HFF-Myc (cell line): ENCODE measurements at places on chromosomes 11 and 22.

GRCh38 chr11:44555031-44555800 is 10.2 kb upstream of the CD82 start:
- no peak for DNase-seq

GRCh38 chr22:31133911-31134310 is 6.4 kb downstream of the PLA2G3 start:
- no peak for DNase-seq

- no peak for DNase-seq
Measured at GRCh38 chr22:38203090-38203810, 1.5 kb downstream of the MAFF start.

DNA sequence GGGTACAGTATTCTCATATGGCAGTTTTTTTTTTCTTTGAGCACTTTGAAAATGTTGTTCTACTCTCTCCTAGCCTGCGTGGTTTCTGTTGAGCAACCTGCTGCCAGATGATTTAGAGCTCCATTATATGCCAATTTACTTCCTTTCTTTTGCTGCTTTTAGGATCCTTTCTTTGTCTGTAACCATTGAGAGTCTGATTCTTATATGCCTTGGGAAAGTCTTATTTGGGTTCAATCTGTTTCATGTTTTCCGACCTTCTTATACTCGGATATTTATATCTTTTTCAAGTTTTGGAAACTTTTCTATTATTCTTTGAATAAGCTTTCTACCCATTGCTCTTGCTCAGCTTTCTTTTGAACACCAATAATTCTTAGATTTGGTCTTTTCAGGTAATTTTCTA is 138.1 kb upstream of the RAG2 start:
- no peak for DNase-seq

GRCh38 chr11:1017269-1018005 is 19.1 kb downstream of the MUC6 start:
- no peak for DNase-seq

DNA sequence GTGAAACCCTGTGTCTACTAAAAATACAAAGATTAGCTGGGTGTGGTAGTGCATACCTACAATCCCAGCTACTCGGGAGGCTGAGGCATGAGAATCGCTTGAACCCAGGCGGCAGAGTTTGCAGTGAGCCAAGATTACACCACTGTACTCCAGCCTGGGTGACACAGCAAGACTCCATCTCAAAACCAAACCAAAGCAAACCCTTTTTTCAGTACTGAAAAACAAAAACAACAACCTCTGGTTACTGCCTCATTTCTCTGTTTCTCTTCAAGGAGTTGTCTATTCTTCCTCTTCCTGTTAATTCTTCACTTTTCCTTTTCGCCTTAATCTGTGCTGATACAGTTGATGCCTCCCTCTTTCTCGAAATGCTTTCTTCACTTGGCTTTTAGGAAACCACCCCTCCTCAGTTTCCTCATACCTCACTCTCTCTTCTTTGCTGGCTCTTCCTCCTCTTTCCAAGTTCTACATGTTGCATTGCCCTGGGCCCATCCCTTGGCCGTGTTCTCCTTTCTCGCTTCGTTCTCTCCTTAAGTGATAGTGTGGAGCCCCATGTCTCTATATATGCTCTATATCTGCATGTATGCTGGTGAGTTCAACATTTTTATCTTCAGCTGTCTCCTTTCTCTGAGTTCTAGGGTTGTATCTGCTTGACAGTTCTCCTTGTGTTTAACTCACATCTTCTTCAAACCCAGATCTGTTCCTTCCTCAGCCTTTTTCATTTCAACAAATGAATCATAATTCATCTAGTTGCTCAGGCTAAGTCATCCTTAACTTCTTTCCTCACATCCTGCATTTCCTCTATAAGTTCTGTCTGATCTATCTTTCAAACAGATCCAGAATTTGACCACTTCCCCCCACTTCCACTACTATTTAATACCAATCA is 37.1 kb downstream of the NUCB2 start:
- no peak for DNase-seq

DNA sequence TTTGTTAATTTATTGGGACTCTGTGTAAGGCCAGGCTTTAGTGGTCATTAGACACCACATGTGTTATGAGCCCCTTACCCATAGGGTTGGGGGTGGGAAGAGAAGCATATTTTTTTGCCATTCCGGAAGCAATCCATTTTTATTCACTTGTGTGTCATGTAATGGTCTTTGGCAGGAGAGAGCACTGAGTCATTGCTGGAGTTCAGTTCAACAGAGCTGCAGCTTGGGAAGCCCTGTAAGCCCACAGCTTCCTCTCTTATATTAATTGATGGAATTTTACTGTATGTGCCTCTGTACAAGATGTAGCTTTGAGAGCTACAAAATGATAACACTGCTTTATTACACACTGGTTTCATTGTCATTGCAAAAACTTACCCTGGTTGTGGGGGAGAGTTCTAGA is 177.3 kb upstream of the SORL1-AS1 start:
- DNase-seq = peak; percentile 50

DNA sequence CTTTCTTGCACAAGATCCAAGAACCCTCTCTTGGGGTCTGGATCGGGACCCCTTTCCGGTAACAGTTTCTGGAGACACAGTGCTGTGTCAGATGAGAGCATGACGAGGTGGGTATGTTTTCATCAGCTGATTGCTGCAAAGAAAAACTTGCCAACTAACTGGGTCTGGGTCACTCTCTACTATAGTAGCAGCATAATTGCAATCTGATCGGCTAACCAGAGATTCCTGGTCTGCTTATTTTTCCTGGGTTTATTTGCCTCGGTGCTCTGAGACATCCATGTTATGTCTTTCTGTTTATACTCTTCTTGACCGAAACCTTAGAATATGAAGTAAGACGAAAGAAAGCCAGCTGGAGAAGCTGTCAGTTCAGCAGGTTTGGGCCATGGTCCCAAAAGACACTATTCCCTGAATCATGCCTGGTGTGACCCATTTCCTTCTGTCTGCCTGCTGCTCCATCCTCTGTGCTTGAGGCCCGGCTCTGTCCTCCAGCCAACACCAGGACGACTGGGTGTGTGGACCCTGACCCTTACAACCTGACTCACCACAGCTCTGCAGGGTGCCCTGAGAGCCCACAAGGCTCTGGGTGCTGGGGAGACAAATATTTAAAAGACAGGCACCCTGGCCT is 24.1 kb upstream of the CLMP start:
- DNase-seq = no peak

GRCh38 chr11:78202733-78203167 is 14.0 kb downstream of the USP35 start:
- no peak for DNase-seq

GRCh38 chr22:44702479-44703198 is 635 bp downstream of the PRR5 start:
- no peak for DNase-seq

DNA sequence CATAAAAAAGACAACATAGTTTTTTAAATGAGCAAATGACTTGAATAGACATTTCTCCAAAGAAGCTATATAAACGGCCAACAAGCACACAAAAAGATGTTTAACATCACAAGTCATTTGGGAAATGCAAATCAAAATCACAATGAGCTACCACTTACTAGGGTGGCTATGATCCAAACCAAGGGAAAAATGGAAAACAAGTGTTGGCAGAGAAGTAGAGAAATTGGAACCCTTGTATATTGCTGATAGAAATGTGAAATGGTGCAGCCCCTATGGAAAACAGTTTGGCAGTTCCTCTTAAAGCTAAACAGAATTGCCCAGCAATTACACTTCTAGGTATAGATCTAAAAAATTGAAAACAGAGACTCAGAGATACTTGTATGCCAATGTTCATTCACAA is 29.0 kb downstream of the PAMR1 start:
- DNase-seq = no peak

- DNase-seq = no peak
Measured at GRCh38 chr11:132101881-132102280, 731.5 kb downstream of the NTM start.

- no peak for DNase-seq
Measured at GRCh38 chr11:38274031-38274430, 1676.0 kb upstream of the RAG2 start.

- no peak for DNase-seq
Measured at GRCh38 chr22:23837911-23838680, 710 bp downstream of the DERL3 start.

DNA sequence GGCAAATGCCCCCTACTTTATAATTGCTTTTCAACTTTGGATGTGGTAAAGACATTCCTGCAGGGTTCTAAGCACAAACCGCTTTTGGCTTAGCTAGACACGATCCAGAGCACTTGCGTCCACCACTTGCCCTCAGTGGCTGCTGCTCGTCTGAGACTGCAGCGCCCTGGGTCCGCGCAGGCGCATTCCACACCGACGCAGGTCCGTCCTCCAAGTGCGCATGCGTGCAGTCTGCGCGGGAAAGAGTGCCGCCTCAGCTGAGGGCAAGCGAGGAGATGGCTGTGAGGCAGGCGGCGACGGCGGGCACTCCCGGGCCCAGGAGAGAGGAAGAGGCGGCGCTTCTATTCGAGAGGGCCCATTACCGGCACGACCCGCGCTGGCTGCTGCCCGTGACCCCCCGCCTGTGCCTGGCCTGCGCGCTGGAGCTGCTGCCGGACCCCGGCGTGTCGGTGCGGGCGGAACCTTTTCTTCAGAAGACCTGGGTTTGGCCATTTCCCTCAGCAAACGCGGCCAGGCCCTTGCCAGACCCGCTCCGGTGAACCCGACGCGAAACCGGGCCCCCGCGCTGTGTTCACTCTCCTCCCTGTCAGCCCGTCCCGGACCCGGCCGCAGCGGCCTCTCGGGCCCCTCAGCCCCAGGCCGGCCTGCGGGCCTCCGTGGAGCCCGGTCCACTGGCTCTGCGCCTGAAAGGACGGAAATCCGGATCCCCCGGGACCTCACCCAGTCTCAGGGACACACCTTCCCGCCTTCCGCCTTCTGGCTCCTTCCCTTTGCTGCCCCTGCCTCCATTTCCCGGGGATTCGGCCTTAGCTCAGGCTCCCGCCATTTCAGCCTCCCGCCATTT is at the start of gene MEI1:
MEI1 (plus strand) TSS at position 240 of the 844 bp plus-strand sequence; CDS start at position 276, 36 bp downstream.
- peak; percentile 45 for DNase-seq

- DNase-seq = no peak
Measured at GRCh38 chr11:86116386-86116726, 47.5 kb upstream of the PICALM start.

- no peak for DNase-seq
Measured at GRCh38 chr11:16895306-16895705, 118.9 kb downstream of the PLEKHA7 start.

GRCh38 chr11:45484326-45484883 is 181.0 kb downstream of the CHST1 start:
- no peak for DNase-seq

GRCh38 chr11:103397369-103397768 is 288.1 kb downstream of the DYNC2H1 start:
- DNase-seq = no peak

- DNase-seq = no peak
Measured at GRCh38 chr22:27514601-27515523, 286.7 kb downstream of the MN1 start.

DNA sequence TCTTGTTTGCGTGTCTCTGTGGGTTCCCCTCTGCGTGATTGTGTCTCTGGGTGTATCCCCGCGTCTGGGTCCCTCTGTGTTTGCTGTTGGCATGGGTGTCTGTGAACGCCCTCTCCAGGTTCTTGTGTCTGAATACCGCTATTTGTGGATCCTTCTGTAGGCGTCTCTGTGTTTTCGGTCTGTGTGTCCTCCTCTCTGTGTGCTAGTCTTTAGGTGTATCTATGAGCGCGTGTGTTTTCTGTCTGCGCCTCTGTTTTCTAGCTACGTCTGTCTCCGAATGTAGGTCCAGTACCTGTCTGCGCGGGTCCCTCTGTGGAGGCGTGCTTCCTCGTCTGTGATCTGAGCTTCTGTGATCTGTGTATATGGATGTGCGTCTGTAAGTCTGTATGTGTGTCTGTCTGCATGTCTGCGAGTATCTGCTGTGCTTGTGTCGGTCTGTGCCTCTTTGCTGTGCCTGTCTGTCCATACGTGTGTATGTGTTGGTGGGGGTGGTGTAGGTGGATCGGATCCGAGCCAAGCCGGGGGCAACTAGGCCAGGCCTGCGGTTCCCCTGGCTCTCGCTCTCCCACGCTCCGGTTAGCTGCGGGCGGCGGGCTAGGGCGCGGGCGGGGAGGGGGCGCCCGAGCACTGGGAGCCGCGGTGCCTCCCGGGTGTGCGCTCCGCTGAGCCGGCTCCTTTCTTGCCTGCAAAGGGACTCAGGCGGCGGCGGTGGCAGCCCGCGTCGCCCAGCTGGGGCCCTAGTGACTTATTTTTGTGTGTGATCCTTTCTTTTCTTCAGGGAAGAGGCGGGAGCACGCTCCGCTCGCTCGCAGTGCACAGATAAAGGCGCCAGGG is 105.3 kb upstream of the E2F8 start:
- no peak for DNase-seq

DNA sequence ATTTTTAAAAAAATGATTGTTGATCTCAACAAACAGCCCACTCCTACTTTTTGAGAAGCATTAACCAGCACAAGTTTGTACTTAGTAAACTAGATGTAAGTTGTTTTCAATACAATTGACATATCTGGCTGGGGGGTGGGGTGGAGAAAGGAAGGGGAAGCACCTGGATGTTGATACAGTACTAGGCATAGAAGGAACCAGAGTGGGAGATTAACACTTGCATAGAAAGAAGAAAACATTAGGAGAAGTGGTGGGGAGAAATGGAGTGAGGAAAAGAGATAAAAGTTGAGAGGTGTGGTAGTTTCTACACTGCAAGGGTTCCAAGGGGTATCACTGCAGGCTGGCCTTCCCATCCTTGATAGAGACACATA is 10.6 kb upstream of the GAB2 start:
- DNase-seq = no peak

- DNase-seq = no peak
Measured at GRCh38 chr11:130403271-130403804, 25.1 kb downstream of the ADAMTS8 start.

DNA sequence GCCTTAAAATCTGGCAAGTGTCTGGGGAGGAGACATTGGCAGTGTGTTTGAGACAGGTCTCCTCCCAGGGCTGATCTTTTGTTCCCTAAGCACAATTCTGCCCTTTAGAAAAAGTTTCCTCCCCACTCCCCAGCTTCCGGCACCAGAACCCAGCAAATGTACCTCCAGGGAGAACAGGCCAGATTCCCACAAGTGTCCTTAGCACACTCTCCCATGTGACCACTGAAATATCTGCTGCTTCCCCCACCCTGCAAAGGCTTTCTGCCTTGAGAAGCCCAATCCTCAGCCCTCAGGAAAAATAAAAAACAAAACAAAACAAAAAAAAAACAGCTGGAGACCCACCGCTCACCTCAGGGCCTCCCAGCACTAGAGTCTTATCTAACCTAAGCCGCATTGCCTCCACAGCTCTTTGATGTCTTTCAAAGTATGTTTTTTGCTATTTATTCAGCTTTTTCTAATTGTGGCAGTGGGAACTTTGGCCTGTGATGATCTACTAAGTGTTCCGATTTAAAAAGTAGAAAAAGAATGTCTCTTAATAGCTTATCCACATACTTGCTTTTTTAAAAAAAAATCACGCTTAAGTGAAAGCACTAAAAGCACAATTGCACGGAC is 29.0 kb upstream of the FBLN1 start:
- DNase-seq = no peak

GRCh38 chr11:63837739-63838138 is 1.2 kb upstream of the MARK2 start:
- no peak for DNase-seq
